WTC11 (cell line): ENCODE measurements at places on chromosomes 6 and 20.

GRCh38 chr6:17869010-17869752, 118.3 kb downstream of the KIF13A start:
- no peak for DNase-seq

- DNase-seq: no peak
Measured at GRCh38 chr6:150072201-150072600, 3.3 kb upstream of the ULBP3 start.

DNA sequence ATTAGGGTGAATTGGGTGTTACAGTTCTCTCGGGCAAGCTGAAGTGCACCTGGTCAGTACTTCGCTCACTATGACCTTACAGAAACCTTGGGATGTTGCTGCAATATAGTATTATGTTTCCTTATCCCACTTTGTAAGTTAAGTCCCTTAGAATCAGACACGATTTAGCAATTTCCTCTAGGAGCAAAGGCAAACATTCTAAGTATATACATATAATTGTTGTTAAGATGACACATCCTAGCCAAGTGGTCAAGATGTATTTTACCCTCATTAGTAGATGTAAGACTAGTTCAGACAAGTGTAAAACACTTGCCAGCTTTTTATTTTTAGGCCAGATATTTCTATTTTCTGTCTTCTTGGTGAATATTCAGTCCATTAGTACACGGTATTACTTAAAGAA, 31.1 kb upstream of the RGS17 start:
- DNase-seq: no peak

- peak; percentile 88 for DNase-seq
Measured at GRCh38 chr20:46512943-46513844, at the start of gene ZNF334. TSS of gene ZNF334 (minus strand) at chr20:46513559. CDS start at chr20:46512102, 1,457 bp downstream.

- no peak for DNase-seq
Measured at GRCh38 chr6:15326067-15326614, 80.3 kb downstream of the JARID2 start.

GRCh38 chr6:139868576-139868975, 494.1 kb upstream of the CITED2 start:
- DNase-seq: no peak

GRCh38 chr6:4370066-4370465, 234.7 kb upstream of the ECI2 start:
- DNase-seq: no peak

GRCh38 chr6:26157251-26158075, 70.2 kb downstream of the HFE start:
- DNase-seq: no peak

- no peak for DNase-seq
Measured at GRCh38 chr6:154356113-154356512, 490 bp downstream of the IPCEF1 start.

DNA sequence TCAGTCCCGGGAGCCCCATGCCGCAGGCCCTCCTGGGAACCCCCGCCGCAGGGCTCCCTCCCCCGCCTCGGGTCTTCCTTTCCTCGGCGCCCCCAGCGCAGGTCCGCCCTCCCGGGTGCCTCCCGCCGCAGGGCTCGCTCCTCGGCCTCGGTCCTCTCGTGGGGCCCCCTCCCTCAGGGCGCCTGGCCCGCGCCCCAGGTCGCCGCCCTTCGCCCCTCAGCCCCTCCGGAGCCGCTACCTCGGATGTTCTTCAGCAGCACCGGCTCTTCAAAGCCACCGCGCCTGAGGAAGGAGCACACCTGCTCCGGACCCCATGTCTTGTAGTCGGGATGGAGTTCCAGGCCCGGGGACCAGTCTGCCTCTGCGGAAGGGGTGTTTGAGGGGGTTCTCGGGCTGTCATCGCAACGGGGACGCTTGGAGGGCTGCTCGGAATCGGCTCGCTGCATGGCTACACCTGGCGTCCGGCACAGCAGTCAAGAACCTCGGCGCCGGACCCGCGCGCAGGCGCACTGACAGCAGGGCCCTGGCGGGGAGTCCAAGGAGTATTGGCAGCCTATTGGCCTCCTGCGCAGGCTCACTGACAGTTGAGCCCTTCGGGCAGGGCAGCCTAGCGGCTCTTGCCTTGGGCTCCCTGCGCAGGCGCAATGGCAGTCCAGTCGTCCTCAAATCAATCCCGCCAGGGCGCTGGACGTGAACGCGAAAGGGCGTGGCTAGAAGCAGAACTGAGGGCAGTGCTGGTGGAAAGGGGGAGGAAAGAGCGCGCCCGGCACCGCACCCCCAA, at the start of gene SAMHD1:
SAMHD1 (minus strand) TSS at position 511 of the 781 bp plus-strand sequence; CDS start at position 446, 65 bp downstream.
- peak; percentile 97 for DNase-seq

GRCh38 chr6:35463292-35463691, 4.9 kb upstream of the RPL10A start:
- no peak for DNase-seq

- DNase-seq: no peak
Measured at GRCh38 chr20:17210983-17211382, 15.9 kb upstream of the PCSK2 start.

DNA sequence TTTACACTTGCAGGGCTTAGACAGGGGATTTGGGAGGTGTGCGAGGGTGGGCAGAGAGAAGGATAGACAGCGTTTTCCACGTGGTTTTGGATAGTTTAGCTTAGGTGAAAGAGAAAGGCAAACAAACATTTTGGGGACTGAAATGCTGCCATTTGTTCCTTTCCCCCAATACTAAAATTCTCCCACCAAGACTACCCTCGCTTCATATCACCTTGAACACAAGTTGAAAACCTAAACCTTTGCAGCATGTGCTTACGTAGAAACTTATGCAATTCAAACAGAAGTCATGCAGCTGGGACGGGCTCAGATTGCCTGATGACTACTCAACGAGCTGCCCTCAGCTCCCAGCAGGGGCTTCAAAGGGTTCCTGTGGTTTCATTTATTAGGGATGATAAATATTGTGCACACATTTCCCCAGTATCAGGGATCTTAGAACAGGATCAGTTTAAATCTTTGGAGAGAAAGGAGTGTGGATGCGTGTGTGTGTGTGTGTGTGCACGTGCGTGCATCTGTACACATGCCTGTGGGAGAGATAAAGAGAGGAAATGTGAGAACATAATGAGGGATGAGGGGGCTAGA, 77.3 kb downstream of the SLC22A23 start:
- no peak for DNase-seq

DNA sequence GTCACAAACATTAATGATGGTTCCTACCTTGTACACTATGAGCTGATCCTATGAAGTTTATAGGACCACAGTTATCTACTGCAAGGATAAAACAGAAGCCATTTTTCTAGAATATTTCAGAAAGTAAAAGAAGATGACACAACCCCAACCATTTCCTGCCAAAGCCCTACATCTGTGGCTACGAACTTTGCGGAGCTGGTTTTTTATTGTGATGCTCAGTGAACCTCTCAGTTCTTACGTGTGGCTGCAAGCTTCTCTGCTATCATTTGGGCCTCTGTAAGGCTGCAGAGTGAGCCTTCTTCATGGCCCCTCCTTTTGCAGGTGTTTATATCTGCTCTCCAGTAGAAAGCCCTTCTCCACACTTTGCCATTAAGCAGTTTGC, 17.8 kb upstream of the TAGAP start:
- DNase-seq: no peak

DNA sequence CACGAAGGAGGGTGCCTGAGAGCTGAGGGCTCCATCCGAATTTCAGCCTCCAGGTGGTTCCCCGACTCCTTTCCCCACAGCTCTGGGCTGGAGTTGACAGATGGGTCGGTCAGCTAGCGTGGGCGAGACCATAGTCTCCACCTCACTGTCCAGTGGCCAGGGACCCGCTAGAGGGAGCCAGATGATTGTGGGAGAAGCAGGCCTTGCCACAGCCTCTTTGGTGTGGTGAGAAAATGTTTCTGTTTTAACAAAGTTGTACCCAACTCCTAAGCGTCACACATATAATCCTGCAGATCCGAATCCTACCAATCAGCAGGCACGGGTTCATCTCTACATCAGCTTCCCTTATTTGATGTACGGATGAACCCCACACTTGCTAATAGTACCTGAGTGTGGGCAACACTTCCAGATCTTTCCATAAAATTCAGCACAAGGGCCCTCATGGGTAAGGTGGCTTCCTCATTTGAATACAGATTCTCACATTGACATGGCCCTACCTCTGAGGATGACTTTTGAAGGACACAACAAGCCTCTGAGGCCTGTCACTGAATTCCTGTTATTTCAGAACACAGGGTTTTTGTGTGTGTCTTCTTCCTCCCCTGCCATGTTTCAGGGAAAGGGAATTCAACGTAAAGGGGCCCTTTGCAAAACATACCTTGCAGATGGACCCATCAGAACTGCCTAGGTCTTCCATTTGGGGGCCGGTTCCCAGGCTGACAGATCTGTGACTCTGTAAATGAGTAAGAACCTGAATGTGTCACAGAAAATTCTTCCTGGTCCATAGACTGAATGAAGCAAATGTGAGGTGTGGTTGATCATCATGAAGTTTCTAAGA, 103.2 kb upstream of the DUSP22 start:
- peak; percentile 91 for DNase-seq

DNA sequence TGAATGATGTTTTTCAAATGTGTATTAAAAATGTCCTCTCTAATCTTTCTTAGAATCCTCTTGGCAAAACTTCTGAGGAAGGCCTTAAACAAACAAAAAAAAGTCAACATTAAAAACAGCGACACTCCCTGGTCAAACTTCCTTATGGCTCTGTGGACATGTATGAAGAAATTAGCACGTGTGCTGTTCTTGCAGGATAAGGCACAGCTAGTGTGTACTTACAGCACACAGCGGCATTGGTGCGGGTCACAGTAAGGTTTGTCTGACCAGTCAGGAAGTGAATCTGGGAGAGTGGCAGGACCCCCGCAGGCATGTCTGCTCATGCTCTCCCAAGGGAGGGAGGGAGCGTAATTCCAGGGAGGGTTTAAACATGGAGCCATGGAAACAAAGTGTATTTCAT, 38.8 kb downstream of the SLC22A1 start:
- DNase-seq: no peak

DNA sequence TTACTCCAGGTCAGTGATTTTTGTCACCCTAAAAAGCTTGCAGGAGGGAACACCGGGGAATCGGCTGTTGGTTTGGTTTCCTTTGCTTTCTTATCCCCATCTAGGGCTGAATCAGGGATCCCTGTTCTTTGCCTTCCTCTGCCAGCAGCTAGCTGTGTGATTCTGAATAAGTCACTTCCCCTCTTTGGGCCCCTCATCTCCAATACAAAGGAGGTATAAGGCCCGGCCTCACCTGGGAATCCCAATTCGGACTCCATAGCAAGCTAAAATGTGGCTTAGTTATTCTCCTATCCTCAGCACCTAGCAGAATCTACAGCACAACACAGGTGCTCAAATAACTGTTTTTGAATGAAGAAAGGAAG, 18.5 kb upstream of the ARMC12 start:
- DNase-seq: no peak

GRCh38 chr6:139858429-139858828, 484.0 kb upstream of the CITED2 start:
- DNase-seq: no peak

DNA sequence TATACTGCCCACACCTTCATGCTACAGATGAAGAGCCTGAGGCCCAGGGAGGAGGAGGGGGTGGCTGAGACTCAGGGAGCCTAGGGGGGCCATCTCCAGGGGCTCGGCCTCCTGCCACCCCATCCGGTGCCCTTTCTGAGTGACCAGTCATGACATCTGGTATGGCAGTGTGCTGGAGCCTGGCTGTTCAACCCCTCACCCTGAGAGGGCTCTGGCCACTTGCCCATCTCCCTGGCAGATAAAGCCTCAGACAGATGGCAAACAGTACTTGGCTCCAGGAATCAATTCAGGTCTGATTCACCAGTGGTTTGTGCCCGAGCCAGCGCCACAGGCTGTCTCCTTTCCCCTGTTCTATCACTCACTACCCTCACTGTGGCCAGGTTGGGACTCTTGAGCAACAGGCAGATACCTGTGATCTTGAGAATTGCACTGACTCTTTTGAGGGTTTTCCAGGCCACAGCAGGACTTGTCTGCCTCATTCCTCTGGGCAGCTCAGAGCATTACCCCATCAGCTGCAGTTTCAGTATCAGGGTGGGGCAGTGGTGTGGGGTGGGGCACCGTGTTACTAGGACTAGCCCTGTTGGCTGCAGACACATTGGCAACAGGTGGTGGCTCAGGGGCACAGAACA, 22.8 kb downstream of the SRSF3 start:
- peak; percentile 5 for DNase-seq

DNA sequence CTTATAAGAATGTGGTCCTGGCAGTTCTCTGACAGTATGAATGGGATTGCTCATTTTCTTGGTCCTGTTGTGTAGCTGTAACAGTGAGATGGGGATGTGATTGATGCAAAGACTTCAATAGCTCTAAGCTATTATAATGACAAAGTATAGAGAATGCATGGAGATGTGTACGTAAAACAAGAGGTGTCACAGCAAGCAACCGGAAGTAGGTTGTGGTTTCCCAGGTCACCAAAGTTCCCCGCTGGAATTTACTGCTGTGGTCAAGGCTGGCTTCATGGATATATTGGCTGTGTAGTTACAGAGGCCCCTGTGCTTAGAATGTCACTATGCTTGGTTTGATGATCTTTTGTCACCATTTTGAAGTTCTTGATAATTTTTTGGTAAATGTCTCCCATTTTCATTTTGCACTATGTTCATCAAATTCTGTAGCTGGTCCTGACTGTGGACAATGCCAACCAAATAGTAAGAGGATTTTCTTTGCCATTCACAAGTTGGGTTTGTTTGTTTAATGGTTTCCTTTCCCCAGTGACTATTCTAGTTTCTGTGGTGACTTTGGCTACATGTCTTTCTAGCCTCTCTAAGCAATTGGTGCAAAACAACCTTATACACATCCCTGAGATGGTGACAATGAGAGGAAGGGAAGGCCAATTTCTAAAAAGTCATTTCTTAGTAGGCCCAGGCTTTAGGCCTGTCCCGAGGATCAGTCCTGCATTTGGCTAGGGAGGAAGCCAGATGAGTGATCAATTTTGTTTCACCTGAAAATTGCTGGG, 10.5 kb downstream of the DNAH8 start:
- DNase-seq: no peak
